Caco-2 (cell line): ENCODE measurements at places on chromosomes 5 and 9. TPM values are rescaled to one million over a fixed set of nuclear protein-coding genes. Genes with fewer than 3 reads are reported as not detected.

DNA sequence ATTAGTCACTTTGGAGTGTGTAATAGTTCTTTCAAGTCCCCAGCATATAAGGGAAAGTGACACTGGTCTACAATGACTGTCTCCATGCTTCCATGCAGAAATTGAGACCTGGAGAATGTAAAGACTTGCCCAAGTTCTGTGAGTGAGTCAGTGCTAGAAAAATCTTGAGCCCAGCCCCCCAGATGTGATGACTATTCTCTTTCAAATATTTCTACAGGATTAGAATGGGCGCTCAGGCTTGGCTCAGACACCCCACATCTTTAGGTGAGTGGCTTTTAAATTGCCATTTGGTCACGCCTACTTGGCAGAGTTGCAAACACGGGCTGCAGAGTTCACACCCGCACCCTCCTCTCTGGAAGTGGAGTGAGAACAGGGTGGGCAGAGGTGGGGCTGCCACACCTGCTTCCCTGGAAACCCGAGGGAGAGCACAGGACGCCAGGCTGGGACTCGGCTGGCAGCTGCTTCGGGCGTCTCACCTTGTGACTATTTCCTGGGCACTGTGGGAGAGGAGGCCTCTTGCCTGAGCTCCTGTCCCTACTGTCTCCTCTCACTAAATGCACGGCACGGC is 37.6 kb downstream of the ROPN1L start:
- H3K36me3 ChIP-seq: no peaks in the 10 kb centered on the region; the same call in 1 of the 2 replicates
- H3K27me3 ChIP-seq: no peaks in the 10 kb centered on the region; the same call in 1 of the 2 replicates
- H3K4me3 ChIP-seq: no peak overlapping the region
- no peak overlapping the region for H3K27ac ChIP-seq

DNA sequence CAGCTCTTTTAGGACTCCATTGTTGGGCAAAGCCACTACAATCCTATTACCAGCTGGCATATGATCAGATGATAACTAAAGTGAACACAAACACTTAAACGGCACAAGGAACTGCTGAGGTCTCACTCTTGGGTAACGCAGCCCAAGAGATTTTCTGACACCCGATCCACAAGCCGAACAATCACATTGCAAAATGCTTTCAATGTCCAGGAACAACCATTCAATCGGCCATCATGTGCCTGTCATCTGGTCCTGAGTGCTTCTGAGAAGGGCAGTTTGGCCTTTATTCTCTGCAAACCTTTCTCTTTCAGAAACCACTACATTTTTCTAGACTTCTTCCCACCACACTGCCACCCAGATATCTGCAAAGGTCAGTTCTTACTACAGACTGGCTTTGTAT is 283.1 kb downstream of the GLIS3 start:
- no peaks in the 10 kb centered on the region for H3K36me3 ChIP-seq

- H3K36me3 ChIP-seq: no peaks in the 10 kb centered on the region
- no peak overlapping the region for H3K27ac ChIP-seq
- H3K4me1 ChIP-seq: no peaks in the 10 kb centered on the region
- H3K4me3 ChIP-seq: no peak overlapping the region
- no peak for DNase-seq
- H3K27me3 ChIP-seq: no peaks in the 10 kb centered on the region
Measured at GRCh38 chr5:129125819-129126218, 31.3 kb downstream of the ISOC1 start.

- no peak overlapping the region for H3K27ac ChIP-seq
- H3K4me3 ChIP-seq: no peak overlapping the region
- no peaks in the 10 kb centered on the region for H3K27me3 ChIP-seq
- no peak for DNase-seq
- H3K4me1 ChIP-seq: no peaks in the 10 kb centered on the region
Measured at GRCh38 chr5:157516626-157517325, 56.8 kb downstream of the NIPAL4 start.

GRCh38 chr5:170697031-170697430 is 86.5 kb upstream of the GABRP start:
- no peak overlapping the region for H3K27ac ChIP-seq
- H3K4me1 ChIP-seq: no peaks in the 10 kb centered on the region
- H3K4me3 ChIP-seq: no peak overlapping the region
- no peaks in the 10 kb centered on the region for H3K36me3 ChIP-seq

DNA sequence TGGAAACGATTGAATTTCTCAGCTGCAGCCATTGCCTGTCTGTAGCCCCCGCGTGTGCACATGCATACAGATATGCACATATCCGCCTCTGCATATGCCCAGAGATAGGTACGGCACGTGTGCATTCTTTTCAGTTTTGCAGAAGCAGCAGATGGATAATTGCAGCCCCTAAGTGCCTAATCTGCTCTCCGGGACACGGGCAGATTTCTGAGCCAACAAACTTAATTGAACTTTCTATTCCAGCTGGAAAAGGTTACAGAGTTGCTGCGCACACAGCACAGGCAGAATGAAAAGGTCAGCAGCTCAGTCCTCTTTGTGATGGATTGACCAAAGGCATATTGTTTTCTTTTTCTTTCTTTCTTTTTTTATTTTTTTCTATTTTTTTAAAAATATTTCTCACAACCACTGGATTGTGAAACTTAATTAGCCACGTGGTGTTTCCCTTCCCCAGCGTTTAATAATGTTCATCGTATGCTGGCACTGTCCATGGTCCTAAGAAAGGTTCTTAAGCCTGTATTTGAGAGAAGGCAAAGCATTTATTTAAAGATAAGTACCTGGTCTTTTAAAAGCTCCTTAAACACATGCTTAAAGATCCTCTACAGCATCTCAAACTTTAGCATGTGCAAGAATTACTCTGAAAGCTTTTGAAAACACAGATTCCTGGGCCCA is 270.2 kb upstream of the BRINP1 start:
- H3K27me3 ChIP-seq: no peaks in the 10 kb centered on the region
- H3K27ac ChIP-seq: no peak overlapping the region
- no peaks in the 10 kb centered on the region for H3K36me3 ChIP-seq
- no peak overlapping the region for H3K4me3 ChIP-seq
- no peaks in the 10 kb centered on the region for H3K4me1 ChIP-seq
- DNase-seq: no peak

- DNase-seq: no peak
- no peaks in the 10 kb centered on the region for H3K4me1 ChIP-seq
- H3K36me3 ChIP-seq: no peaks in the 10 kb centered on the region; the same call in 1 of the 2 replicates
- no peaks in the 10 kb centered on the region for H3K27me3 ChIP-seq
Measured at GRCh38 chr9:86046930-86047341, 52.4 kb downstream of the GOLM1 start.

GRCh38 chr5:138032572-138033385 is at the start of gene FAM13B:
FAM13B (minus strand) TSS chr5:138033079; CDS start chr5:138019111, 13,968 bp downstream.
- peaks cover 24% of the 10 kb centered on the region for H3K4me1 ChIP-seq
- peak; percentile 86 for DNase-seq
- H3K4me3 ChIP-seq: peak within 1 kb of the TSS; percentile 73
- H3K36me3 ChIP-seq: no peaks in the 10 kb centered on the region
- no peaks in the 10 kb centered on the region for H3K27me3 ChIP-seq

GRCh38 chr9:88852794-88853193 is 138.5 kb upstream of the S1PR3 start:
- no peak overlapping the region for H3K27ac ChIP-seq
- no peaks in the 10 kb centered on the region for H3K4me1 ChIP-seq
- no peaks in the 10 kb centered on the region for H3K36me3 ChIP-seq

GRCh38 chr5:136094189-136094912 is 38.3 kb upstream of the SMAD5 start:
- peak overlapping the region; percentile 69 for H3K27ac ChIP-seq
- no peaks in the 10 kb centered on the region for H3K36me3 ChIP-seq
- peak; percentile 51 for DNase-seq
- peaks cover 65% of the 10 kb centered on the region for H3K4me1 ChIP-seq
- no peaks in the 10 kb centered on the region for H3K27me3 ChIP-seq

GRCh38 chr5:1732238-1732941 is 67.2 kb downstream of the MRPL36 start:
- no peaks in the 10 kb centered on the region for H3K36me3 ChIP-seq
- DNase-seq: no peak
- no peak overlapping the region for H3K4me3 ChIP-seq
- H3K4me1 ChIP-seq: no peaks in the 10 kb centered on the region

- H3K27ac ChIP-seq: peak overlapping the region; percentile 91
- peak overlapping the region; percentile 32 for H3K4me3 ChIP-seq
- DNase-seq: peak; percentile 94
- peaks cover 57% of the 10 kb centered on the region for H3K4me1 ChIP-seq
- H3K27me3 ChIP-seq: no peaks in the 10 kb centered on the region
- no peaks in the 10 kb centered on the region for H3K36me3 ChIP-seq
Measured at GRCh38 chr5:150582241-150583109, 58.0 kb upstream of the SYNPO start.

- H3K27me3 ChIP-seq: no peaks in the 10 kb centered on the region
- no peaks in the 10 kb centered on the region for H3K36me3 ChIP-seq
- no peak overlapping the region for H3K27ac ChIP-seq
- H3K4me1 ChIP-seq: no peaks in the 10 kb centered on the region
Measured at GRCh38 chr5:135287551-135287950, 111.5 kb downstream of the MACROH2A1 start.

Gene RORB
- total RNA-seq: not detected in 2 replicates

Gene PCDHGA4
- 0.49 and 0.54 TPM in 2 replicates for total RNA-seq

Gene SYK
- total RNA-seq: 4.6 and 5.3 TPM in 2 replicates

Gene BRINP1
- not detected in 2 replicates for total RNA-seq

Gene CERT1
- total RNA-seq: 42.7 and 44.3 TPM in 2 replicates

Gene GRM6
- total RNA-seq: not detected in 2 replicates
